ENCODE measurements at places on chromosomes 3 and 15.

DNA sequence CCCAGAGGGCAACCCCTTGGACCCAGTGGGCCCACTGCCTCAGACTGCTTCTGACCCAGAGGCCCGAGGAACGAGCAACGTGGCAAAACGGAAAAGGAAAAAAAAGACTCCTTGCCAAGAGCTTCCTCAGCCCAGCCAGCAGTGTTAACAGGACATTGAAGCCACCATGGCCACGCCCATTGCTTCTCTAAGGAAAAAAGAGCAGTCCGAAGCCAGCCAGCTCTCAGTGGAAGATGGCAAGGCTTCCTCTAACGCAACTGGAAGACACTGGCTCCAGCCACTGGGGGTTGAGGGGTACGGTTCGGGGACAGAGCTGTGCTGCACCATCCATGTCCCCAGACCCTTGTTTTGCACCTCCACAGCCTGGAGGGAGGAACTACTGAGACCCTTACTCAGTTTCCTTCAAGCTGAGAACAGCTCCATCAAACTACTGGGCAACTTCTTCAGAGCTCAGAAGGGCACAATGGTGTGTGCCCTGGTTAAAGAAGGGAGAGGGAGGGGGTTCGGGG is 10.7 kb downstream of the BMF start:
- no peak for DNase-seq

DNA sequence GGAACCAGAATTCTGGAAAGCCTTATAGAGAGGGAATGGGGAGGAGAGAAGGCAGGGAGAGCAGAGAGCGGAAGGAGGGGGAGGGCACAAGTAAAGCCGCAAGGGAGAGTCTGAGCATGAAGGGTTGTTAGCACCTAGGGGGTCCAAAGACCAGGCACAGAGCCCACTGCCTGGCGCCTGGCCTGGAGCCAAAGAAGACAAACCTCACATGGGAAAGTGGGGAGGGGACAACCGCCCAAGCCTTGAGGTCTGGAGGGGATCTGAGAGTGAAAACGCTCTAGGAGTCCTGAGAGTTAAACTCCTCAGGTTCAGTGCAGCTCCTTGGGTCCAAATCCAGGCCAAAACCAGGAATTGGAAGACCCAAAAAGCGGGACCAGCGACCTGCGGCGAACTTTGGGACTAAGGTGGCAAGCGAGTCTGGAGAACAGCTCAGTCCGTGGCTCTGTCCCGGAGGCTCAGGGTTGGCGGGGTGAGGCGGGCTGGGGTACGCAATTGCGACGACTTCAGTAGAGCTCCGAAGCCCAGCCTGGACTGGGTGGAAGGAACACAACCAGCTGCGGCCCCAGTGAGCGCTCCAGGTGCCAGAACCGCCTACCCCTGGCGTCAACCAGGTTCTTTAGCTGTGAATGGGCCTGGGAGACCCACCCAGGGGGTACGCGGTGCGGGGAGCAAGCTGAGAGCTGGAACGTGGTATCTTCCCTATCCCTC is 807 bp upstream of the INAFM2 start:
- no peak for DNase-seq

- no peak for DNase-seq
These were observed 649 bp upstream of the PLOD2 start for GRCh38 chr3:146161663-146162002.

GRCh38 chr3:71902258-71903111 is 117.5 kb upstream of the PROK2 start:
- no peak for DNase-seq

GRCh38 chr3:53236112-53236841 is 19.5 kb downstream of the TKT start:
- no peak for DNase-seq

- no peak for DNase-seq
These were observed 37.4 kb upstream of the LDHAL6B start for GRCh38 chr15:59169251-59169708.

GRCh38 chr15:88623061-88623460 is 1.9 kb downstream of the AEN start:
- DNase-seq: no peak

- DNase-seq: no peak
These were observed 954 bp downstream of the CLDN11 start for GRCh38 chr3:170419557-170420087.

DNA sequence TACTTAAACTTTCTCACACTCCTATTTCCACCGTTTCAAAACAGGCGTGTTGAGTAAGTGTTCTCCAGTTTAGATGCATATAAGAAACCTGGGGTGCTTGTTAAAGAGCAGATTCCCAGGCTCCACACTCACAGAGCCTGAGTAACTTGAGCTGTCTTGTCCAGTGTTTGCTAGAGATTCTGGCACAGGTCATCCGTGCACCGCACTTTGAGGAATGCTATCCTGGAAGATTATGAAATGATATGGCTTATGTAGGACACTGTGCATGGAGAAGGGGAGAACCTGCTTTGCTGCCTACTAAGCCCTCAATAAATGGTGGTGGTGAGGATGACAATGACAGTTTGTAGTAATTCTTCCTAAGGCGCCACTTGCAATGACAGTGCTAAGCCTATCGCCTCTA is 273.7 kb downstream of the PDZRN3 start:
- no peak for DNase-seq
